ENCODE measurements at places on chromosomes 6 and 20.

DNA sequence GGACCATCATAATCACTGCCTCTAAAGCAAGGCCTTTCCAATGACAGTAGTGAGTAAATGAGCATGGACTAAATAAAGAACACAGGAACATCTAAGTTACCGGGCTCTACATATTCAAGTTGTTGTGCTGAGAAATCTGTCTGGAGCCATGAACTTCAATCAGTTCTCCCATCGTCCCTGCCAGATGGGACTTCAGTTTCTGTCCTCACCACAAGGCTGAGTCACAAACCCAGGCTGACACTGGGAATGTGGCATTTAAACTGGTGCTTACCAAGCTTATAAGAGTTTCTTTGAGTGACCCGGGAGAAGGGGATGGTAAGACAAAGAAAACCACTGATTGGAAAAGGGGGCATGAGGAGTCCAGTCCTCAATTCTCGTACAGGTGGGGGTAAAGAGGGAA, 497.0 kb downstream of the MAFB start:
- no peak for DNase-seq

GRCh38 chr20:31595654-31596411, 9.3 kb upstream of the ID1 start:
- no peak for DNase-seq

DNA sequence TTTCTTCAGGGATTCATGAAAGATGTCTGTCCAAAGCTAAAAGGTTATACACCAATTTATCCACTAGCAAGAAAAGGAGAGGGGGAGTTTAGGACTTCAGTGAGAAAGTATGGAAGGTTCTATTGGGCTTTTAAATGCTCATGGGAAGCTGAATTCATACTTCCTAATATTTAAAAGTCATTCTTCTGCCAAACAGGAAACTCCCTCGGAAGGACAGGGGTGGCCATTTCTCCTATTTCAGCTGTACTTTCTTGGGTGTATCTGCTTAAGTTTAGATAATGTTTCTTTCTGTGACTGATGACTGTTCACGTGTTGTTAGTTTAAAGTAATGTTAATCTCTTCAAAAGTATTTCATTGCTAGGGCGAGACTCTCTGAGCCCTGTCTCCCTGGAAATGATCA, 80.5 kb upstream of the IFNGR1 start:
- no peak for DNase-seq

- DNase-seq = no peak
Measured at GRCh38 chr6:143750877-143751276, 73.1 kb downstream of the PHACTR2 start.

GRCh38 chr6:167410462-167410861, 85.6 kb downstream of the TTLL2 start:
- DNase-seq = no peak

- DNase-seq = no peak
Measured at GRCh38 chr6:105459049-105459448, 56.2 kb upstream of the PREP start.

GRCh38 chr20:16574656-16575355, 1.6 kb upstream of the KIF16B start:
- DNase-seq = no peak

- DNase-seq = no peak
Measured at GRCh38 chr20:34491226-34491931, 24.8 kb upstream of the DYNLRB1 start.

DNA sequence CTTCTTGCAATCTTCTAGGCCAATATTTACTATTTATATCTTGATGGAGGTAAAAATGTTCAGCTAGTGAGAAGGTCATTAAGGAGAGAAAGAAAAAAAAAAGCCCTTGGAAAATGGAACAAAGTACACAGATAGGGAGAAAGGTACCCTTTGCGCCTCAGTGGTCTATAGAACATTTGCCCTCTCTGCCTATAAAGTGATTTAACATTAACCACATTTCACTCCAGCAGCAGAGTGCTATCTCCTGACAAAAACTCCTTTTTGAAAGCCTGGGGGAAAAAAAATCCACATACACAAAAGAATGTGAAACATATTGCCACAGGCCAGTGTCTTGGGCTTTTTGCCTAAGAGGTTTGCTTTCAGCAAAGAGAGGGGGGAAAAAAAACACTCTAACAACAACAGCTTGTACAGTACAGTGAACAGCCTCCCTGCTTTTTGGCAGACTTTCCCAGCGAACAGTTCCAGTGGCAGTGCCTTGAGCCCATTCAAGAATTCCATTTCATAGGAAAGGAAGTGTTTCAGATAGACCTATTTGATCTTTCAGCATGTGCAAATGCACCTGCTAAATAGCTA, 695 bp downstream of the ARHGAP18 start:
- DNase-seq = no peak

GRCh38 chr6:168844821-168845609, 404.0 kb downstream of the SMOC2 start:
- no peak for DNase-seq

- no peak for DNase-seq
Measured at GRCh38 chr20:51092338-51092737, 69.4 kb upstream of the KCNG1 start.

- no peak for DNase-seq
Measured at GRCh38 chr6:44828780-44829179, 441.3 kb downstream of the CDC5L start.

DNA sequence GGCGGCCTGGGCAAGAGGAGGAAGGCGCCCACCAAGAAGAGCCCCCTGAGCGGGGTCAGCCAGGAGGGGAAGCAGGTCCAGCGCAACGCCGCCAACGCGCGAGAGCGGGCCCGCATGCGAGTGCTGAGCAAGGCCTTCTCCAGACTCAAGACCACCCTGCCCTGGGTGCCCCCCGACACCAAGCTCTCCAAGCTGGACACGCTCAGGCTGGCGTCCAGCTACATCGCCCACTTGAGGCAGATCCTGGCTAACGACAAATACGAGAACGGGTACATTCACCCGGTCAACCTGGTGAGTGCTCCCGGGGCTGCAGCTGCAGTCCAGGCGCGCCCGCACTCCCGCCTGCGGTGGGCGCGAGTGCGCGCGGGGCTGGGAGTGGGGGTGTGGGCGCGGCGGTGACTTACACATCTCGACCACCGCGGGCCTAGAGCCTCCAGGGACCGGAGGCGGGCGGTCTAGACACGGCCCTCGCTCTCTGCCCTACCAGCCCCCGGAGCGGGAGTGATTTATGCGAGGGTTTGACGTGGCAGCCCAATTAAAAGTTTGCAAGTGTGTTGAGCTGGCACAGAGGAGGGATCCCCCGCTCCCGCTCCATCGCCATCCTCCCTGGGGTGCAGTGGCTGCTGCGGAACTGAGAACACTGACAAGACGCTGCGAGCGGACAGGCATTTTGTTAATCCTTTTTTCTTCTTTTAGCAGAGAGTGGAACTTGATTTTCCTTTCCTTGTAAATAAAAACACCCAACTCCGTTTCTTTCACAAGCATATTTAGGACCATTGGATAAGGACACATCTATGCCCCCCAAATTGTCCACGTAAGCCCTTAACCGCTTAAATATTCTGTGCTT, 867 bp downstream of the TCF21 start:
- DNase-seq = no peak

- DNase-seq = no peak
Measured at GRCh38 chr6:31750411-31751022, 10.7 kb downstream of the MSH5 start.

DNA sequence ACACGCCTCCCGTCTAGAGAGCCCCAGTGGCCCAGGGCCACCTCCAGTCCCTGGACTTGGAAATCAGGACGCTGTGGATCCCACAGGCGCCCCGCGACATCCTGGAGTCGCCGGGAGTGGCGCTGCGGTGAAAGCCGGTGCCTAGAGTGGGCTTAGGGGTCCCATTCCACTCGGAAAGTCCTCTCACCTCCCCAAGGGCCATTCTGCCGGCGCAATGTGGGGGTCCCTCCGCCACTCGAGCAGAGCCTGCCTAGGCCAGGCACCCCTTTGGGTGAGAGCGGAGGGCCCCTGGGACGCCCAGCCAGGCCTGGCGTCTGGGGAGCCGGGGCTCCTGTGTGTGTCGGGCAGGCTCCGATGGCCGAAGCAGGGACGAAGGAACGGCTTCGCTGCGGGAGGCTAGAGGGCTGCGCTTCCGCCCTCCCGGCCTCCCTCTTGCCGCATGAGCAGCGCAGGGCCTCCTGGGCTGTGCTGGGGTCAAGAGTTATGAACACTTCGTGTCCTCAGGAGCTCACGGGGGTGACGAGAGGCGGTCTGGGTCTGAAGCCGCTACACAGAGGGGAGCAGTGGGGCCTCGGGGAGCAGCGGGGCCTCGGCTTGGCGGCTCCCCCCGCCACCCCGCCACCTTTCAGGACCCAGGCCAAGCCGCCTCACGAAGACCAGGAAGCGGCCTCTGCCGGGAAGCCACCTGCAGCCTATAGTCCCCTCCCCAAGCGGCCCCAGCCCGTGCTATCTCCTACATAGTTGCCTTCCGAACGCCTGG, 13.6 kb downstream of the POU3F2 start:
- no peak for DNase-seq

DNA sequence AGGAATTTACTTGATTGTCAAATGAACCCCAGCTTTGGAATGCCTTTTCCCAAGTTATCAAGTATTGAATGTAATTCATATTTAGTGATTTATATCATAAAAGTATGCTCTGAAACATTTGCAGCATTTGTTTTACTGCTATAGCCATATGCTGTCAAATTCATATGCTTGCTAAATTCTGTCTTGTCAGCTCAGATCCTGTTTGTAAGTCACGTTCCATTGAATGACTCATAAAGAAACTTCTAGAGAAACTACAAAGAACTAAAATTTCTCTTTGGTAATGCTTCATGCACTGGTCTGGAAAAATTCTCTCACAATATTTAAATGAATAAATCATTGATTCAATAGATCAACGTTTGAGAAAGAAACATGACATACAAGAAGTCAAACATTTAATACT, 445.9 kb downstream of the PHF3 start:
- DNase-seq = no peak

DNA sequence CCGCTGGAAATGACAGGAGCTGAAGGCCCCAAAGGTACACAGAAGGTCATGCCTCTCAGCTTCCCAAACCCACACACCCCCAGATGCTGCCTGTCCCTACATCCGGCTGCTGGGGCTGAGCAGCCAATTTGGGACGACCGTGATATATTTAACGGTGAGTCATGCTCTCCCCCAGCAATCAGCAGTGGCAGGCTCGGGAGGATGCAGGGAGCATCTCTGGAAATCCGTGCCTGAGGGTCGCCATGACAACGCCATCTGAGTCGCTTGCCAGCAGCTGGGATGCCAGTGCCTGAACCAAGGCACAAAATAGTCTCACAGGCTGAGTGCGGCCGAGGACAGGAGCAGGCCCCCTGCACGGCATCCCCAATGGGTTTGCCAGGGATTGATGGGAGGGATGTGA, 57.9 kb downstream of the KCNB1 start:
- DNase-seq = no peak

- DNase-seq = no peak
Measured at GRCh38 chr20:34472246-34472925, 43.8 kb upstream of the DYNLRB1 start.

- no peak for DNase-seq
Measured at GRCh38 chr6:69953491-69953890, 87.1 kb downstream of the COL19A1 start.

- no peak for DNase-seq
Measured at GRCh38 chr20:49352751-49353150, 74.9 kb upstream of the ZNFX1 start.

GRCh38 chr6:106739387-106739786, 110.0 kb downstream of the QRSL1 start:
- no peak for DNase-seq

DNA sequence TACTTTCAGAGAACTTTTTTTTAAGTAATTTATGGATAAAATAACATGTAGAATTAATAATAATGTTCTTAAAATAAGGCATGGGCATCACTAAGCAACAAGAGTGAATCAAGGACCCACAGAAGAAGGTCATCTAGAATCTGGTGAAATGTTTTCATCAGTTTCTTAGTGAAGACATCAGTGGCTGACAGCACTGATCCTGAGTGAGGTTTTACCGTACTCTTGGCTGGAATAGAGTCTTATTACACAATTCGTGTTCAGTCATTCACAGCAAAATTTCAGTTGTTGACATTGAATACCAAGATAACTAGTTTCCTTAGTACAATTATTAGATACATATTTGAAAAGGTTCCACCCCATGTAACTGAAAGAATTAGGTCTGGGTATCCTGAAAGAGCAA, 140.4 kb downstream of the C6orf58 start:
- no peak for DNase-seq

- no peak for DNase-seq
Measured at GRCh38 chr6:2432292-2432691, 186.9 kb upstream of the GMDS start.

GRCh38 chr6:169165561-169166300, 87.9 kb downstream of the THBS2 start:
- DNase-seq = no peak

GRCh38 chr6:103409475-103409874, 1450.2 kb downstream of the HACE1 start:
- no peak for DNase-seq

DNA sequence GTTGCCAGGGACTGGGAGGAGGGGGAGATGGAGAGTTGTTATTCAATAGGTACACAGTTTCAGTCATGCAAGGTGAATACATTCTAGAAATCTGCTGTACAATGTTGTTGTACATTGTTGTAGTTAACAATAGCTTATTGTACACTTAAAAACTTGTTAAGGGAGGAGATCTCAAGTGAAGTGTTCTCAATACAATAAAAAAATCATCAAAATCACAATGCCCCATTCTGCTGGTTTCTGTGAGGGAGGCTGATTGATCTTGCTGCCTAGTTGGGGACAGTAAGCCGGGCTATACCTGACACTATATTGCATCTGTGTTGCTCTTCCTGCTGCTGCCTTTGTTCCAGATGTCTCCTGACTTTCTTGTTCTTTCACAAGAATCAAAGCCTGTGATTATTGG, 232.1 kb downstream of the LRFN2 start:
- DNase-seq = no peak
